Activated CD4-positive, alpha-beta memory T cell treated with anti-CD3 and anti-CD28 coated beads for 36 hours (primary cell): ENCODE measurements at places on chromosomes 4 and X. TPM values are rescaled to one million over a fixed set of nuclear protein-coding genes. Genes with fewer than 3 reads are reported as not detected.
A peak's percentile ranks its signal among the peaks of the same experiment; 100 is the strongest.

DNA sequence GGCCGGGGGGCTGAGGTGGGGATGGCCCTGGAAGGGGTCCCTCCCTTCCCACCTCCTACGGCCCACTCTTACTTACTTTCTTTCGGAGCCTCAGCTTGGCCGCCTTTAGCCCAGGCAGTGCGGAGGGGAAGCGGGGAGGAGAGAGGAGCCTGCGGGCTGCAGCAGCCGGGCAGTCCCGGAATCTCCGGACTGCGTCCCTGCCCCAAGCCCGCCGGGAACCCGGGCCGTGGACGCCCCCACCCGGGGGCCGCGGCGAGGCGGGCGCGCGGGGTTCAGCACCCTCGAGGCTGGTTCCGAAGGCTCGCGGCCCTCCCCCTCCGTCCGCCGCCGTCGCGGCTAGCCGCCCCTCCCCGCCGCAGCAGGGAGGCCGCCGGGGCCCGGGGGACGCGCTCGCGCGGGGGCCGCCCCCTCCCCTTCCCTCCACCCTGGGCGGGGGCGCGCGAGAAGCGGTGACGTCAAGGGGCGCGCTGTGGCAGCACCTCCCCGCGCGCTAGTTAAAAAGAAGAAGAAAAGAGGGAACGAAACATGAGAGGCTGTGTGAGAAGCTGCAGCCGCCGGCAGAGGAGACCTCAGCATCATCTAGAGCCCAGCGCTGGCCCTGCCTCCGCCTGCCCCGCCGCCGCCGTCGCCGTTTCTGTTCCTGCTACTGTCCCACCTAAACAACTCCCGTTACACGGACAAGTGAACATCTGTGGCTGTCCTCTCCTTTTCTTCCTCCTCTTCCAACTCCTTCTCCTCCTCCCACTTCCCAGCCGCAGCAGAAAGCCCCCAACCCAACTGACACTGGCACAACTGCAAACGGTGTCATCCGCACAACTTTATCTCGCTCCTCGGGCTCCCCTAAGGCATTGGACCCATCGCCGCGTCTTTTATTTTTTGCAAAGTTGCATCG is at the start of gene HHIP:
Gene HHIP (plus strand): TSS at position 526 of the 892 bp plus-strand sequence. CDS start 520 bp downstream, outside the sequence.
- peak; percentile 16 for DNase-seq
- H3K4me3 ChIP-seq: peak within 1 kb of the TSS; percentile 57
- no peaks in the 10 kb centered on the region for H3K36me3 ChIP-seq
- H3K27me3 ChIP-seq: peaks cover 32% of the 10 kb centered on the region
- H3K27ac ChIP-seq: no peak within 1 kb of the TSS

- no peaks in the 10 kb centered on the region for H3K36me3 ChIP-seq
- H3K27me3 ChIP-seq: peaks cover 4% of the 10 kb centered on the region
- H3K4me3 ChIP-seq: no peak overlapping the region
- H3K27ac ChIP-seq: no peak overlapping the region
Measured at GRCh38 chr4:24932515-24933225, 19.8 kb upstream of the CCDC149 start.

The PCDH11X gene
- not detected for total RNA-seq

DNA sequence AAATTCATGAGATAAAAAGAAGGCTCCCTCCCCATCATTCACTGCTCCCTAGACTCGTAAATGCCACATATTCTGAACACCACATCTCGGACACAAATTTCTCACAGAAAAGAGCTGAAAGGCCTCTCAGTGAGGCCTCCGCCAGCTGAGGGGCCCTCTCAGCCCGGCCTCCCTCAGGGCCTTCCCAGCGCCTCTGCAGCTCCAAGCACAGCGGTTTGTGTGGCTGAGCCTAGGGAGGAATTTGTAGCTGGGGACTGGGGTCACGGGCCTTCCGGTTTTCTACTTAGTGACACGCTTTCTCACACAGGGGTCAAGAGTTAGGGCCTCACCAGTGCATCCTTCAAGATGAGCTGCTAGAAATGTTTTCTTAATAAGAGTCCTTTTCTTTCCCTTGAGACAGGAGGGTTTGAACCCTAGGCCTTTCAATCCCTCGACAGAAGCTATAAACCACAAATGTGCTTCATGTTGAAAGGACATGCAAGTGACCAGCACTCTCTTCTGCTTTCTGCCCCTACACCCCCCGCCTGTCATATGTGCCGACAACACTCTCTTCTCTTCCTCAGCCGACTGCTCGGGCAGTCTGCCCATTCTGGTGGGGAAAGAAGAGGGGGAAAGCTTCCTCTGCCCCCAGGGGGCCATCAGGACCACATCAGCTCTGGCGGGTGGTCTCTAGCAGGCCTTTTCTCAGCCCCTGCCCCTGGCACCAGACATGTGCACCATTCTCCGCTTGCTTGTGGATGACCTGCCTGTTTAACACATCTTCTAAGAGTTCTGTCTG is 104.9 kb downstream of the CHIC2 start:
- no peaks in the 10 kb centered on the region for H3K4me1 ChIP-seq
- H3K4me3 ChIP-seq: no peak overlapping the region
- no peak overlapping the region for H3K27ac ChIP-seq
- H3K36me3 ChIP-seq: no peaks in the 10 kb centered on the region

GRCh38 chr4:37666625-37667071 is 19.5 kb downstream of the RELL1 start:
- H3K27me3 ChIP-seq: no peaks in the 10 kb centered on the region
- DNase-seq: peak; percentile 51
- peak overlapping the region; percentile 28 for H3K27ac ChIP-seq
- peak overlapping the region; percentile 1 for H3K4me3 ChIP-seq
- H3K36me3 ChIP-seq: no peaks in the 10 kb centered on the region

DNA sequence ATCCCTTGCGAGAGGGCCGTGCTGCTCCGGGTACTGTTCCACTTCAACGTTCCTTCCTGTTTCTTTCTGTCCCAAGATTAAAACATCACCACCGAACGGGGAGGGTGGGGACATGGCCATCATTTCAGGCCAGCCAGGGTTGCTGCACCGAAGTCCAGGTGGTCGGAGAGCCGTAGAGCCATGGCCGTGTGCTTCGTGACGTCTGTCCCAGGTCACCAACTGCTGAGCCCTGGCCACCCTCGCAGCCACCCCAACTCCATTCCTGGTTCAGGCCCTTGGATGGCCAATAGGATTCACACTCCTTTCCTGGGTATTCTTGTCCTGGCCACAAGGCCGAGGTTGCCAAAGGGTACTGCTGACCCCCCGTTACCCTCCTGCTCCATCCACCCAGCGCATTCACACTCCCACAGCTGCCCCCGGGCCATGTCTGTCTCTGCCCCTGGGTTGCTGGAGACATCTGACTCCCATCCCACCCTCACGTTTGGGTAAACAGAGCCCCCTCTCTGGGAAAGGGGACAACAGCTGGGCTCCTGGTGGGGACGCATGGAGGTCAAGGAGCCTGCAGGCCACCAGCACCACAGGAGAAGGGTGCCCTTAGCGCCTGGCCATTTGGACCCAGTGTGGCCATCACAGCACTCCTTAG is 103.2 kb downstream of the HMX1 start:
- H3K27me3 ChIP-seq: no peaks in the 10 kb centered on the region
- no peaks in the 10 kb centered on the region for H3K4me1 ChIP-seq
- H3K36me3 ChIP-seq: no peaks in the 10 kb centered on the region
- no peak for DNase-seq
- H3K4me3 ChIP-seq: no peak overlapping the region

- peak overlapping the region; percentile 73 for H3K4me3 ChIP-seq
- H3K36me3 ChIP-seq: peaks cover 2% of the 10 kb centered on the region
- peaks cover 39% of the 10 kb centered on the region for H3K4me1 ChIP-seq
Measured at GRCh38 chr4:8434251-8435073, 6.1 kb downstream of the ACOX3 start.

- H3K36me3 ChIP-seq: no peaks in the 10 kb centered on the region
- H3K4me3 ChIP-seq: no peak overlapping the region
- DNase-seq: no peak
- H3K27ac ChIP-seq: no peak overlapping the region
- H3K27me3 ChIP-seq: no peaks in the 10 kb centered on the region
- H3K4me1 ChIP-seq: no peaks in the 10 kb centered on the region
Measured at GRCh38 chr4:126241634-126242033, 926.9 kb downstream of the FAT4 start.
